ENCODE measurements at places on chromosomes 6 and 20.

DNA sequence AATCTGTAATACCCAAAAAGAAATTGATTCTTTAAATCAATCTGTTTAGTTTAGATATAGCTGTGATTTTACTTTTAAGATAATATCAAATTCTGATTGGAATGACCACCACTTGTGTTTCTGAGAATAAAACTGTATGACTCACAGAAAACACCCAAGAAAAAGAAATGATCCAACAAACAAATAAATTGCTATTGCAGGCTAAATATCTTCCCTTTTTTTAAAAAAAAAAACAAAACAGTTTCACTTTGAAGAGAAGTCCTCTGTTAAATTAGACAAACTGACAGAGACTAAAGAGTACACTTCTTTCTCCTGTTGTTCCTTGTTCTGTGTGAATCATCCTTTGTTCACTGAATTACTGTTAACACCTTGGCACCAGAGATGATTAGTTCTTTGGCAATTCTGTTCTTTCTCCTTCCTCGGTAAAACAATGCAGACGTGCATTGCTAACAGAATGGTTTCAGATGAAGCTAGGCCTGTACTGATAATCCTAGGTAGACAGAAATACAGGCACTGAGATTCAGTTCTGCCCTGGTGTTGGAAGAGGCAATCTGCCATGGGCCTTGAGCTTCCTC is 895.2 kb upstream of the CITED2 start:
- no peak for DNase-seq

DNA sequence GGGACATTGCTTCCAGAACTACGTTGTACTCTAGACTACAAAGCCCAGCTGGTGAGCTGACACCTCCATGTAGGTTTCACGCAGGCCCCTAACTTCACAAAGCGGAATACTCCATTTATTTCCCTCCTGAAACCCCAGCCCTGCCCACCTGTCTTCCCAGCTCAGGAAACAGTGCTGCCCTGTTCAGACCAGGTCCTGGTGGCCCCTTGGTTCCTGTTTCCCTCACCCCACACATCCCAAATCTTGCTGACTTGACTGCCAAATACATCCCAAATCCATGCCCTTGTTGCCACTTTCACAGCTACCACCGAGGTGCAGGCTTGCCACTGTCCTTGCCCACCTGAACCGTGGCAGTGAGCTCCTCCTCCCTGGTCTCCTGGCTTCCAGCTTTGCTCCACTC is 113.1 kb upstream of the PTPN1 start:
- DNase-seq, result no peak

DNA sequence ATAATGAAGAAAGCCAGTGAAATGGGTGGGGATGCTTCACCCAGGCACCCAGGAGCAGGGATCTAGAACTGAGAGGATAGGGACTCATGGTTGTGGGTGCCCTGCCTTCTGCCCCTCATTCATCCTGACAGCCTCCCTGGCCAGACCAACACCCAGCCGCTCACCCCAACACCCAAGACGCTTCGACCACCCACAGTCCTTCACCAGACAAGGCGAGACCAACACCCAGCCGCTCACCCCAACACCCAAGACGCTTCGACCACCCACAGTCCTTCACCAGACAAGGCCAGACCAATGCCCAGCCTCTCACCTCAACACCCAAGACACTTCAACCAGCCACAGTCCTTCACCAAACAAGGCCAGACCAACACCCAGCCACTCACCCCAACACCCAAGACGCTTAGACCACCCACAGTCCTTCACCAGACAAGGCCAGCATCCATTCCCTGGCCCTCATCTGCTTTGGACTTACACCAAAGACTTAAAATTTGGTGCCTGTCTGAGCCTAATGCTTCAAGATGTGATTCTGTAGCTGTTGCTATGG is 131.5 kb downstream of the ANKRD60 start:
- no peak for DNase-seq

DNA sequence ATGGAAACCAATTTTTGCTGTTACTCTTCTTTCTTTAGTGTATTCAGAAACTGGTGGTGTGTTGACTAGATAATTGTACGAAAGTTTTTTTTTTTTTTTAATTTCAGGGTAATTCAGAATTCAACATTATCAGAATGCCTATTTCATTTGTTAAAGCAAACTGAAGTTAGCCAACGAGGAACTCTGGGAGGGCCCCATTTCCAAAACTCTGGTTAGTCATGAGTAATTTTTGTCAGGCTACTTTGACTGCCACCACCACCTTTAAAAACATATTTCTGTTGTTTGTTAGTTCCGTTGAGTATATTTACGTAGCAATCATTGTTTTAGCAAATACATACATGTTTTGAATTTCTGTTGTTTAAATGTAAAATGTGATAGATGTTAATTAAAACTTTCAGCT is 763 bp downstream of the ZKSCAN8 start:
- no peak for DNase-seq

DNA sequence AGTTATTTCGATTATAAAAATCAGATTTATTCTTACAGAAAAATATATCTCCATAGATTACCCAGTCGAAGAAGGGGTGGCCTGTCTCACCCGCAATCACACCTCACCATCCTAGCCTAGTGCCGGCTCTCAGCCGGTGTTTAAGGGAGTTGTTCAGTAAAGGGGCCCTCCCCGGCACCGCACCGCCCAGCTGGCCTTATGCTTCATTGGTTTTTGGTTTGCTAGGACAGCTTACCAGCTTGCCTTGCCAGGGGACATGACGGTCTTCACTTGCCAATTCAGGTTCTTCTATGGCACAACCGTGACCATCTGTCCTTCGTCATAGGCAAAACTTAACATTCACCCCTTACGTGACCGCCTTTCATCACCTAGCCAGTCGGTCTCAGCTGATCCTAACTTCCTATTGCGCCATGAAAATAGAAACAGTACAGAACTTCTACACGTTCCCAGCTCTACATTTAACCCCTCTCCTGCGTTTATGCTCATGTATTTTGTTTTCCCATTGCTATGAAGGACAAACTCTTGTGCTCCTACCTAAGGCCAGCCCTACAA is 44.7 kb upstream of the SLC22A16 start:
- no peak for DNase-seq

- DNase-seq, result no peak
These were observed 476 bp downstream of the MEA1 start for GRCh38 chr6:43013097-43013842.

GRCh38 chr6:128209771-128210170 is 308.9 kb upstream of the THEMIS start:
- DNase-seq, result no peak

- no peak for DNase-seq
These were observed 10.7 kb downstream of the NELFCD start for GRCh38 chr20:58991715-58992114.

DNA sequence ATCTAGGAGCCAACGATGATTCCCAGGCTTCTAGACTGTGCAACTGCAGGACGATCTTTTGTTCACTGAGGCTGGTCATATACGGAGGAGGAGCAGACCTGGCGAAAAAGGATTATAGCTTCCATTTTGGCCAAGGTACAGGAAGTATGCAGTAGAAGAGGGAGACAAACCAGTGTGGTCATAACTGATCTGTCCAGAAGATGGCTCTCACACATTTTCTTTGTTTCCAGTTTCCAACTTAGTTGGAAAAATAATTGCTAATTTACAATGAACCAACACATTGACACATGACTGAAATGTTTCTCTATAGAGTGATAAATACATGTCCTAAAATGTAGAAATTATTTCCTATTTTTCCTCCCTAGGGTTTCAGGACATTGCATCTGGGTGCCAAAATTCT is 364.1 kb upstream of the BTBD3 start:
- no peak for DNase-seq

DNA sequence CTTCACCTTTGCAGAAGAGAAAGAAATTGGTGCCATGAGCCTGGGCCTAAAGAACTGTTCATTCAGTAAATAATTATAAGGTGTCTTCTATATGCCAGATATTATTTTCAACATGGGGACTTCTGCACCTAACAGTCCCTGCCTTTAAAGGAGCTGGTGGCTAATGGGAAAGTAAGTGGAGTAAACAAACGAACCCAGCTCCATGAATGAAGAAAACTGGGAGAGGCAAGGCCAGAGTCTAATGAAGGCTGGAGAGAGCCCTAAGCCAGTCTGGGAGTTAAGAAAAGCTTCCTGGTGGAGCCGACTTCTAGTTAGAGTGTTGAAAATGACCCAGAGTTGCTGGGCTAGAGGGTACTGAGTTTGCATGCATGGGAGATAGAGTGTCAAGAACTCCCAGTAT is 24.2 kb upstream of the EFHC1 start:
- DNase-seq, result no peak

DNA sequence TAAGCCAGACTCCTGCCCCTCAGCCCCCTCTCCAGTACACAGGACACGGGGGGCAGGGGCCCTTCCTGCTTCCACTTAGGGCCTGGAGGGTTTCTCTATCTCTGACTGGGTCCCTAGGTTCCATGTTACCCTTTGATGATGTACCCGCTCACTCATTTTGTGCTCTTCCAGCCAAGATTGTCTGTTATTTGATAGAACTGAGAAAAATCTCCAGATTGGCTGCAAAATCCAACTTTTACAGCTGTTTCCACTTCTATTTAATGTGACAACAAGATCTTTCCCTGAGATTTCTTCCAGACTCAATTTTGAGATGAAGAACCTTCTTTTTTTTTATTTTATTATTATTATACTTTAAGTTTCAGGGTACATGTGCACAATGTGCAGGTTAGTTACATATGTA is 85.7 kb downstream of the TMEM170B start:
- DNase-seq, result no peak
